Cardiac fibroblast (primary cell): ENCODE measurements at places on chromosomes 13 and 19.
A peak's percentile ranks its signal among the peaks of the same experiment; 100 is the strongest.

DNA sequence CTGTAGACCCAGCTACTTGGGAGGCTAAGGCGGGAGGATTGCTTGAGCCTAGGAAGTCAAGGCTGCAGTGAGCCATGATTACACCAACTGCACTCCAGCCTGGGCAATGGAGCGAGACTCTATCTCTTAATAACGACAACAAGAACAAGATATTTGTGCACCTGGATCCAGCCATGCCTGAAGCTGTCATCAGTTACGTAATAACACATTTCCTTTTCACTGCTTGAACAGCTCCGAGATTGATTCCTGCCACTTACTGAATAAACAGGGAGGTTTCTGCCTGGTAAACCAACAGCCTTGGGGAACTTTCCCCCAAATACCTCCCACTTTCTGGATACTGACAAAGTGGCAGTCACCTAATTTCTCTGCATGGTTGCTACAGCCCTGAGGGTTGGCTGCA lies 5.4 kb downstream of the KANK2 start:
- DNase-seq, result no peak

DNA sequence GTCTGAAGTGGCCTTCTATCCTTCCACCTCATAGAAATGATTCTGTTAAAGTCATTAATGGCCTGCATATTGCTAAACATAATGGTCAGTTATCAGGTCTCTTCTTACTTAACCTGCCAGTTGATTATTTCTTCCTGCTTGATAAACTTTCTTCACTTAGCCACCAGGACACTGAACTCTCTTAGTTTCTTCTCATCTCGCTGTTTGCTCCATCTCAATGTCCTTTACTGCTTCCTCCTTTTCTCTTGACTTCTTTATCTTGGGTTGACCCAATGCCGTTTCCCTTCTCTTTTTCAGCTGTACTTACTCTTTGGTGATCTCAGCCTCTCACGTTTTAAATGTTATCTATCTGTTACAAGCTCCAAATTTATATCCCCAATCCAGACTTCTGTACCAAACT lies 17.1 kb upstream of the CLC start:
- DNase-seq, result no peak

DNA sequence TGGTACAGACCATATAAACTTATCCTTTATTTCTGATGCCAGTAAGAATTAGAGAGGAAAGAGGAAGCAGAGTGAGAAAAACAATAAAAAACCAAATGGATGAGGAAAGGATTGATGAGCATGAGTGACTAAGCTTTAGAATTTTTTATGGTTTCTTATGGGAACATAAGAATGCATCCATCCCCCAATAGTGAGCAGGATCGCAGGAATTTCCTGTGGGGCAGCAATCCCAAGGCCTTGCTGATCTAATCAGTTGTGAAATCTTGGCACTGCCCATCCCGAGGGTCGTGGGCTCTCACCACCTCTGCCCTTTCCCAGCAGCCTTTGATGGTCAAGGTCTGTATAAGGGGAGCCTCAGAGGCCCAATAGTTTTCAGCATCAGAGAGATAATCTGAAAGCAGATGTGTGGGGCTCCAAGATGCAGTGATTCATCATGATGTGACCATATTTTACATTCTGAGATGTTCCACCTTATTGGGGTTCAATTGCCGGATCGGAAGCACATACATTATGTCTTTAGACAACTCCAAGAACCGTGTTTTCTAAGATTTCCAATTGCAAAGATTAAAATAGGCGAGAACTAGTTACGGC lies 222.1 kb downstream of the DNAJC15 start:
- peak; percentile 91 for DNase-seq

GRCh38 chr19:50558449-50558848 lies 9.8 kb downstream of the LRRC4B start:
- DNase-seq, result no peak

- DNase-seq, result no peak
Measured at GRCh38 chr13:74104661-74105275, 29.4 kb downstream of the KLF12 start.
